ENCODE measurements at places on chromosomes 12 and 14. TPM values are rescaled to one million over a fixed set of nuclear protein-coding genes. Genes with fewer than 3 reads are reported as not detected.

DNA sequence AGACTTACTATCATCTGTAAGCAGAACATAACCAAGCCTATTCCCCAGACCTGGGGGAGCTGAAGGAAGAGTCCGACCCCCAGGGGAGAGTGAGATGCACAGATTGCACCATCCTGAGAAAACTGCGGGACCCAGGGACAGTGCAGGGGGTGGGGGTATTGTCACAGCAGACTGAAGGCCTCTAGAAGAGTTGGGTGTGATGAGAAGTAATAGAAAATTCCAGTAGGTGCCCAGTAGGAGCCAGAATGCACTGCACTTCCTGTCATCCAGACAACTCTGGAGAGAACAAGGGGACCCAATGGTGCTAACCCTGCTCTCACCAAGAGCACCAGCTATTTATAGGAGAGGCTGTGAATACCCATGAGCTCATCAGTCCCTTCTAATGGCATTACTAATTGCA lies 190.1 kb downstream of the BCL11B start:
- no peaks in the 10 kb centered on the region for H3K4me1 ChIP-seq
- H3K27ac ChIP-seq: no peak overlapping the region
- no peak for DNase-seq
- peaks cover 25% of the 10 kb centered on the region for H3K36me3 ChIP-seq
- H3K4me3 ChIP-seq: no peak overlapping the region
- H3K27me3 ChIP-seq: no peaks in the 10 kb centered on the region

- peaks cover 4% of the 10 kb centered on the region for H3K36me3 ChIP-seq
- DNase-seq: no peak
- no peak overlapping the region for H3K4me3 ChIP-seq
- peaks cover 48% of the 10 kb centered on the region for H3K27me3 ChIP-seq
Measured at GRCh38 chr12:53958128-53958527, 3.4 kb downstream of the HOXC12 start.

DNA sequence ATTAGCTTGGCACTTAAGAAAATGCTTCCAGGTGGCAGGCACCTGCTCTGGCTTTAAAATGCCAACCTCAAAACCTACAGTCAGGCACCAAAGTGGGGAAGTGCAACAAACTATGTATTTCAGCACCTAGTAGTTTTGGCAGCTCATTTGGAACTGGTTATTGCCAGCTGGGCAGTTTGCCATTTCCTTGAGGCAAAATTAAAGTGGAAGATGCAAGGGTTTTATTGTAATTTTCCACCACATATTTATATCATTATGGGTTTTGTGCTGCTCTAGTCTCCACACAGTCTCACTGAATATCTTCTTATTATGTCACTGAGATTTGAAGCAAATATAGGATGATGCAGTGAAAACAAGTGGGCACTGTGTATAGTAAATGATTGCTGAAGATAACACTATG lies 117.0 kb downstream of the PRKD1 start:
- H3K4me3 ChIP-seq: no peak overlapping the region
- DNase-seq: no peak
- H3K27ac ChIP-seq: no peak overlapping the region
- H3K36me3 ChIP-seq: no peaks in the 10 kb centered on the region

DNA sequence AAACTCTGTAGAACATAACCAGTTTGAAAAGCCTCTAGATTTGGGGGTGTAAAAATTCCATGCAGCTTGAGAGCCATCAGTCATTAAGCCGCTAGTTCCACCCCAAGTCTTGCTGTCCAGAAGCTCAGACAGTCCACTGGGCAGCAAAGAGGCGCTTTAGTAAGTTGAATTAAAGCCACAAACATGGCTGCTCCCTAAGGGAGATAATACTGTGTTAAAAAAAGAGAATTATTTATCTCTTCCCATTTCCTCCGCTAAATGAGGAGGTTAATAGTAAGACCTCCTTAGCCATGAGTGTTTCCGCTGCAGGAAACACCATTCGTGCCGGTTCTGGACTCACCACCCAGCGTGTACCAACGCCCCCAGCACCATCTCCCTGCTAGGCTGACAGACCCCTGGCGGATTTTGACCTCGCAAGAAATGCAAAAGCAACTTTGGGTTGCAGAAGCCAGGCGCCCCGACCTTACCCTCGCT lies 536 bp downstream of the TM7SF3 start:
- peaks cover 24% of the 10 kb centered on the region for H3K4me1 ChIP-seq
- no peak for DNase-seq
- H3K4me3 ChIP-seq: peak overlapping the region; percentile 98
- peak overlapping the region; percentile 81 for H3K27ac ChIP-seq

FOXM1 gene
- total RNA-seq: 12.7 TPM

ERC1 gene
- total RNA-seq: 82.2 TPM

DNA sequence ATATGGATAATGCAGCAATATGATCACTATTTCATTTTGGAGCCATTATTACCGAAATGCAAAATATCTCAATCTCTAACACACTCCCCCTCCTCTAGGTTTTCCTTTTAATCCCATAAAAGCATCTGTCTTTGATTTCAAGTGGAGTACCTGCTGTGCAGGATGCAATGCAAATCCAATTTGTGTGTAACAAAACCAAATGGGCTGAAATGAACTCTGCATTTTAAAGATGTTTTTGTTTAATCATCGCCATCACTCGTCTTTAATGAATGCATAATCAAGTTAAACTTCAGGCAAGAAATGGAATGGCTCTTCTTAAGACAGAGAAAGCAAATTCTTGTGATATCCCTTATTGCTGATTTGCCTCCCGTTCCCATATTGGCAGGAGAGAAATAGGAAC lies 114.3 kb downstream of the SLC15A5 start:
- H3K36me3 ChIP-seq: no peaks in the 10 kb centered on the region
- H3K4me1 ChIP-seq: peaks cover 2% of the 10 kb centered on the region
- no peak overlapping the region for H3K27ac ChIP-seq
- no peak for DNase-seq

- peaks cover 9% of the 10 kb centered on the region for H3K27me3 ChIP-seq
- H3K27ac ChIP-seq: no peak overlapping the region
- no peak for DNase-seq
- H3K36me3 ChIP-seq: peaks cover 12% of the 10 kb centered on the region
- peaks cover 9% of the 10 kb centered on the region for H3K4me1 ChIP-seq
Measured at GRCh38 chr12:64635356-64635998, 25.2 kb downstream of the RASSF3 start.

DNA sequence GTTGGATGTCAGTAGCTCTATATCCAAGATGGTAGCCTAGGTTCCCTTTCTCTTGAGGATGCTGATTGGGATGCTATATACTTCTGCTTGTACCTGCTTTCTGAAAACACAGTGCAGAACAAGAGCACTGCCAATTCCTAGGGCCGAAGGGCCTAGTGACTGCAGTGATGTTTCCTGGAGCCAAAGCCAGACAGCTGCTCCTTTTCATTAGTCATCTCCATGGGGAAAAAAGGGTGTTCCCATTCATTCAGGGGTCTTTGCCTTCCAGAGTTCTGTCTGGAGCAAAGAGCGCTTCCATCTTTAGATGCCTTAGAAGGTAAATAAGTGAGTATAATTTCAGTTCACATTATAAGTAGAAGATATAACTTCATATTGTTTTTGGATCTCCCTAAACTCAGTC lies 85.5 kb downstream of the PTPRB start:
- no peaks in the 10 kb centered on the region for H3K36me3 ChIP-seq
- H3K4me3 ChIP-seq: no peak overlapping the region
- H3K4me1 ChIP-seq: no peaks in the 10 kb centered on the region
- H3K27ac ChIP-seq: no peak overlapping the region

IL26 gene
- total RNA-seq: not detected

DNA sequence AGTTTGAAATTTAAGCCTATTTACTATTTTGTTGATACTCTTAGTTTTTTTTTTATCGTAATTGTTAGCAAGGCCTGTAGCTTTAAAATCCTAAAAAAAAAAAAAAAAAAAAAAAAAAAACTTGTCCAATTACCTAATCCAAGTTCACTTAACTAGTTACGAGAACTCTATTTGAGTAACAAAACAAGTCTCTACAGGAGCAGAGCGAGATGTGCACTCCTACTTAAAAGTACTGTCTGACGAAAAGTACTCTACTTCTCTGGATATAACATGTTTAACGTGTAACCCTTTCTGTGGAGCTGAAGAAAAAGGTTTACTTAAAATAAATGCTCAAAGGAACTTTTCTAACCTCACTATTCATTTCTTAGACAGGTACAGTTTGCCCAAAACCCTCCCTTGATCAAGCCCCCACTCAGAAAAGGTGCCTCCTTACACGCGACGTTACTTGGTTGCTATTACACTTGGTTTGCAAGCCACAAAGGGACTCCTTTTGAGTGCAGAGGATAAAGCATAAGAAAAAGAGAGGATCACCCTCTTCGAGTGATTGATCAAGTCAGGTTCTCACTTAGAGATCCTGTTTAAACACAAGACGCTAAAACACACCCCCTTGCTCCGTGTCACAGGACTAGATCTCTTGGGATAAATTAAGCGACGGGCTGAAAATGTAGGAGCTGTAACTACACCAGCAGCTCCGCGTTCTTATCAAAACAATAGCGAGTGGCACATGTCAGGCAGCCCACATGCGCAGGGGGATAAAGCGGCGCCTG lies 2.2 kb downstream of the BAZ1A start:
- H3K4me3 ChIP-seq: peak overlapping the region; percentile 89
- no peaks in the 10 kb centered on the region for H3K36me3 ChIP-seq
- peak overlapping the region; percentile 75 for H3K27ac ChIP-seq
- peaks cover 5% of the 10 kb centered on the region for H3K27me3 ChIP-seq
- DNase-seq: no peak

DNA sequence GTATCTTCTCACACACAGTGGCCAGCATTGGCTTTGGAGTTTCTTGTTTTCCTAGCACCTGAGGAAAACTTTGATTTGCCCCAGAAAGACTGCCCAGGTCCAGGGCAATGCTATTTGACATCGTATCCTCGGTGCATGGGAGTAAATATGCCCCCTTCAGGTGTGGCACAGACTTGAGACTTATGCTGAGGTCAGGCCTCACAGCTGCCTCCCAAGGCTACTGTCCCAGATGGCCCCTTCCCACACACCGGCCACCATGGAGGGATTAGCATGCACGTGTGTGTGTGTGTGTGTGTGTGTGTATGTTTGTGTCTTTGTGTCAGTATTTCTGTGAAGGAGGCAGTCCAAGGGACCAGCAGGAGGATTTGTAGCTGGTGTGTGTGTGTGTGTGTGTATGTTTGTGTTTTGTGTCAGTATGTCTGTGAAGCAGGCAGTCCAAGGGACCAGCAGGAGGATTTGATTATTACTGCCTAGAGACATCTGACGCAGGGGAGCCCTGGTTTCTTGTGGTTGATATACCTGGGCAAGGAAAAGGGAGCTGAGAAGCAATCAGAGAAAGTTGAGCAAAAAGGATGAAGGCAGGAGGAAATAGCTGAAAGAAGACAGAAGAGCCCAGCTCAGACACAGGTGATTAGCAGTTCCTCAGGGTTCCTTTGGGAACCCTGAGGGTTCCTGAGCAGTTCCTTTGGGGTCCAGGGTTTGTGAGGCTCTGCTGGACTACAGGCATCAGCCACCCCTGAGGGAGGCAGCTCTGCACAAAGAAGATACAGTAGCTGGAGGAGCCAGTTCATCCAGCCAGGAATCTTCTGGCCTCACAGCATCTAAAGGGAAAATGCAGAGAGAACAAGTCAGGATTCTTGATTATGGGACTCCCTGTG lies 42.2 kb downstream of the COX16 start:
- no peak for DNase-seq
- no peak overlapping the region for H3K27ac ChIP-seq
- H3K4me1 ChIP-seq: peaks cover 4% of the 10 kb centered on the region
- H3K36me3 ChIP-seq: no peaks in the 10 kb centered on the region

Data from glutamatergic neuron (in vitro differentiated cells).